DMS 273 treated with DMSO at 0.1 percent for 48 hours (cell line): ENCODE measurements at places on chromosomes 12 and 14.

DNA sequence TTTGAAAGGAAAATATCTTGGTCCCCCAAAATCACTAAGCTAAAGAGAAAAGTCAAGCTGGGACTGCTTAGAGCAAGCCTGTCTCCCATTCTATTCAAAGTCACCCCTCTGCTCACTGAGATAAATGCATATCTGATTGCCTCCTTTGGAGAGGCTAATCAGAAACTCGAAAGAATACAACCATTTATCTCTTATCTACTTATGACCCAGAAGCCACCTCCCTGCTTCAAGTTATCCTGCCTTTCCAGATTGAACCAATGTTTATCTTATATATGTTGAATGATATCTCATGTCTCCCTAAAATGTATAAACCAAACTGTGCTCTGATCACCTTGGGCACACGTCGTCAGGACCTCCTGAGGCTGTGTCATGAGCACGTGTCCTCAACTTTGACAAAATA lies 14.6 kb upstream of the CCDC196 start:
- no peak for DNase-seq

DNA sequence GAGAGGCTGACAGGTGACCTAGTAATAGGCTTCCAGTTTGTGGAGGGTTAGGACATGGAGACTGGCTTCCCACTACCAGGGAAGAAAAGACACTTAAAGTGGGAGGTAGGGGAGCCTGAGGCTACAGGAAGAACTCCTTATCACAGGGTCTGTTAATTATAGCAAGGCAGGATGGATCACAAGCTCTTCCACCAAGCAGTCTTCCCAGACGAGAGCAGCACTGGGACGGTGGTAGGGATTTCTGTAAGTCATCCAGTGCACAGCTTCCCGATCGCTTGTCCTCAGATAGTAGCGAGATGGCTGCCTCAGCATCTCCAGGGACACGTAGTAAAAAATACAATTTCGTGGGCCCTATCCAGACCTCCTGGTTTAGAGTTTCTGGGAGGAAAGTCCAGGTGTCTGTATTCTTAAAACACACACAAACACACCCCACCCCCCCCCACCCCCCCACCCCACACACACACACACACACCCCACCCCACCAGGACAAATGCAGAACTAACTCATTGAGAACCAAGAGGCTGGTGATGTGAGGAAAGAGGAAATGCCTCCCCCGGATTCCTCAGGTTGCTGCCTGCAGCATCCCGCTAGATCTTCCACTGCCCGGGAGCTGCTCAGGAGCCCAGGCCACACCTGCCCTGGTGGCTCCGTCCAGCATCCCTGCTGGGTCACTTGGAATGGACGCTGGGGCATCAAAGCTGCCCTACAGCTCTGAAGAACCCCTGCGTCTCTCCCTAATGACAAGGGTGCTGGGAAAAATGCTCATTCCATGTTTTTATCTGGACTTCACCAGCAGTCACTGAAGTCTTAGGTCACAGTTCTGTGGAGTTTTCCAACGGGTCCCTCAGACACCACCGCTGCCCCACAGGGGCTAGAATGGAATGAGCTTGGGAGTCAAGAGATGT lies 307.2 kb downstream of the CACNA1C start:
- DNase-seq = no peak

GRCh38 chr14:52355016-52355431 lies 40.9 kb downstream of the PTGER2 start:
- DNase-seq = no peak

GRCh38 chr12:131525795-131526508 lies 184.9 kb upstream of the SFSWAP start:
- DNase-seq = no peak

DNA sequence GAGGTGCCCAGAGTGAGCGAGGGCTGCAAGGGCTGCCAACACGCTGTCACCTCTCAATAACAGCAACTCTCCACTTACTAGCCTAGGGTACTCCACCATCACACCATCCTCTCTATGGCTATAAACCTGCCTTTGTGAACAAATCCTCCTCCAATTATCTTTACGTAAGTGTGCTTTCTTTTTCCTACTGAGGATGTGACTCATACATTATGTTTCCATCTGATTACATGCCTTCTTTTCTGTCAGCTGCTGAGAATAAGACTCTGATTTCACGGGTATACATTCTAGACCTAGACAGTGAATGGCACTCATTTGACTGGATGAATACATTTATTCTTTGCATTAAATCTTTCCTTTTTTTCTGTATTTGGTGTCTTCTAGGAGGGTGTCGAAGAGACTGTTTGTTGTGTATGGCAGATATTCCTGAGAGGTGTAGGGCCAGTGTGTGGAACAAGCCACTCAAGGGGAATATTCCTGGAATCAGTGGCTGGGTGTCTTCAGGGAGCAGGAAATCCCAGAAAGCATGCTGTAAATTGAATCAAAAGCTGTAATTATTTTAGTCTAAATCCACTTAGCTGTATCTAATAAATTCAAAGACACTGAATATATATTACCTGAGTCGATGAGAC lies 327.3 kb upstream of the TMTC1 start:
- no peak for DNase-seq

GRCh38 chr14:77256694-77257093 lies 14.3 kb downstream of the NGB start:
- no peak for DNase-seq

- DNase-seq = no peak
Measured at GRCh38 chr12:132806857-132807256, 21.8 kb downstream of the GOLGA3 start.

- no peak for DNase-seq
Measured at GRCh38 chr12:99911967-99912366, 72.8 kb downstream of the ANKS1B start.
